Sciatic nerve (tissue), 2 donors: ENCODE measurements at places on chromosomes 3 and 15. TPM values are rescaled to one million over a fixed set of nuclear protein-coding genes. Genes with fewer than 3 reads are reported as not detected.

CSTA gene
- 6.3 TPM for total RNA-seq

DNA sequence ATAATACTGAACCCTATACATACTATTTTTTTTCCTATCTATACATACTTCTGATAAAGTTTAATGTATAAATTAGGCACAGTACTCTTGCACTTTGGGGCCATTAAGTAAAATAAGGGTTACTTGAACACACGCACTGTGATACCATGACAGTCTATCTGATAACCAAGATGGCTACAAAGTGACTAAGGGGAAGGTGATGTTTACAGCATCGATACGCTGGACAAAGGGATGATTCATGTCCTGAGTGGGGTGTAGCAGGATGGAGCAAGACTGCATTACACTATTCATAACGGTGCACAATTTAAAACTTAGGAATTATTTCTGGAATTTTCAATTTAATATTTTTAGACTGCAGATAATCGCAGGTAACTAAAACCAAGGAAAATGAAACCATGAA lies 30.0 kb upstream of the SLC2A2 start:
- DNase-seq: no peak

GRCh38 chr3:129461461-129462146 lies 21.6 kb downstream of the IFT122 start:
- DNase-seq: no peak

PPM1L gene
- total RNA-seq: 10.0 TPM

SH3GL3 gene
- 0.67 TPM for total RNA-seq

PLCB2 gene
- total RNA-seq: 43.4 TPM

- DNase-seq: no peak
Measured at GRCh38 chr3:155739154-155739553, 5.7 kb downstream of the PLCH1 start.

- DNase-seq: no peak
Measured at GRCh38 chr3:144424606-144425005, 453.0 kb downstream of the DIPK2A start.
